Sigmoid colon (tissue), 7 donors: ENCODE measurements at places on chromosomes 13 and 19. TPM values are rescaled to one million over a fixed set of nuclear protein-coding genes. Genes with fewer than 3 reads are reported as not detected.

- peak overlapping the region; percentile 44 for H3K27ac ChIP-seq
- no peaks in the 10 kb centered on the region for H3K36me3 ChIP-seq
- peak; percentile 85 for DNase-seq
- H3K4me3 ChIP-seq: no peak overlapping the region
- peaks cover 62% of the 10 kb centered on the region for H3K4me1 ChIP-seq
Observed at GRCh38 chr19:45097776-45098520, 5.0 kb downstream of the PPP1R37 start.

- no peaks in the 10 kb centered on the region for H3K36me3 ChIP-seq
- DNase-seq: no peak
- no peaks in the 10 kb centered on the region for H3K27me3 ChIP-seq
Observed at GRCh38 chr13:112580912-112581311, 7.0 kb downstream of the TUBGCP3 start.

- no peaks in the 10 kb centered on the region for H3K36me3 ChIP-seq
- no peaks in the 10 kb centered on the region for H3K27me3 ChIP-seq
- no peaks in the 10 kb centered on the region for H3K4me1 ChIP-seq
- H3K4me3 ChIP-seq: no peak overlapping the region
- DNase-seq: no peak
- H3K27ac ChIP-seq: no peak overlapping the region
Observed at GRCh38 chr13:25915840-25916518, 135.8 kb downstream of the SHISA2 start.

- H3K27ac ChIP-seq: no peak overlapping the region
- no peaks in the 10 kb centered on the region for H3K4me1 ChIP-seq
- H3K4me3 ChIP-seq: no peak overlapping the region
Observed at GRCh38 chr13:80955501-80955900, 614.6 kb upstream of the SPRY2 start.

GRCh38 chr13:80342471-80343371 lies 1.8 kb upstream of the SPRY2 start:
- DNase-seq: peak; percentile 90
- H3K4me3 ChIP-seq: peak overlapping the region; percentile 68
- H3K36me3 ChIP-seq: no peaks in the 10 kb centered on the region
- no peaks in the 10 kb centered on the region for H3K27me3 ChIP-seq

DNA sequence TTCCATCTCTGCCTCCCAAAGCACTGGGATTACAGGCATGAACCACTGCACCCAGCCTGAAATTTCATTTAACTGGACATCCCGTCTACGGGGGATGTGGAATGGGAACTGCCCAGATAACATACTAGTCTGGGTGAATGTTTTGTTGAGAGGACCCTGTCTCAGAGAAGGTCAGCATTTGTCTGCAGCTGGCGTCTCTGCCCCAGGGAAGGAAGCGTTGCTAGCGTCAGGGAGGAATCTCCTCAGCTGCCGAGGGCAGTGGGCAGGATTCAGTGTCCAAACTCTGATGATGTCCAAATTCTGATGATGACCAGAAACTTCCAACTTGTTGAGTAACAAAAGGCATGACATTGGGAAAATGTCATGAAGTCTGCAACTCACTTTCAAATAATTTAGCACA lies 3.1 kb downstream of the NXNL1 start:
- H3K27ac ChIP-seq: no peak overlapping the region
- DNase-seq: no peak
- H3K36me3 ChIP-seq: no peaks in the 10 kb centered on the region
- H3K27me3 ChIP-seq: peaks cover 77% of the 10 kb centered on the region
- H3K4me1 ChIP-seq: peaks cover 14% of the 10 kb centered on the region
- no peak overlapping the region for H3K4me3 ChIP-seq

Gene ACER1
- not detected for total RNA-seq

Gene TUBB4A
- total RNA-seq: 2.4 TPM
